ENCODE measurements at places on chromosomes 3 and 15.
A peak's percentile ranks its signal among the peaks of the same experiment; 100 is the strongest.

GRCh38 chr3:125148836-125149235 lies 63.7 kb downstream of the SLC12A8 start:
- DNase-seq: no peak

- DNase-seq: no peak
These were observed 31.3 kb upstream of the BCL2A1 start for GRCh38 chr15:80002267-80002666.

- DNase-seq: peak; percentile 56
These were observed at the start of gene ARMC8 for GRCh38 chr3:138187296-138188012. ARMC8 (plus strand) TSS chr3:138187301; CDS start chr3:138187555, 254 bp downstream.

- DNase-seq: no peak
These were observed 13.4 kb upstream of the GHSR start for GRCh38 chr3:172461530-172462138.

DNA sequence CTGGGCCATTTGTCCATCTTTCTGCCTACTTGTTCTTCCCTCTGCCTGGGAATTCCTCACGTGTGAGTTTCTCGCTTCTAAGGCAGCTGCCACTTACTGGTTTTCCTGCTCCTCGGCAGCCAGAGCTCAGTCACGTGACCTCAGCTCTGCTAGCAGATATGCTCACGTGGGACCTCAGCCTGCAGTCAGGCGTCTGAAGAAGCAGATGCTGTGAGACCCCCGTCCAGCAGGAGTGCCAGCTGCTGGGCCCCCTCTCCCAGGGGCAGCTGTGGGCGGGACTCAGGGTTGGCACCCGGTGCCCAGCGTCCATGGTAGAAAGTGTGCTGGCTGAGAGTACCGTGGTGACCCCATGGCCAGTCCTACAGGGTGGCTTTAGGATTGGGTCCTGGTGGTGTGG lies 161.3 kb upstream of the TLE3 start:
- DNase-seq: no peak

GRCh38 chr3:62605413-62606068 lies 232.2 kb upstream of the FEZF2 start:
- no peak for DNase-seq

GRCh38 chr15:90823455-90823974 lies 44.9 kb upstream of the FURIN start:
- DNase-seq: no peak

DNA sequence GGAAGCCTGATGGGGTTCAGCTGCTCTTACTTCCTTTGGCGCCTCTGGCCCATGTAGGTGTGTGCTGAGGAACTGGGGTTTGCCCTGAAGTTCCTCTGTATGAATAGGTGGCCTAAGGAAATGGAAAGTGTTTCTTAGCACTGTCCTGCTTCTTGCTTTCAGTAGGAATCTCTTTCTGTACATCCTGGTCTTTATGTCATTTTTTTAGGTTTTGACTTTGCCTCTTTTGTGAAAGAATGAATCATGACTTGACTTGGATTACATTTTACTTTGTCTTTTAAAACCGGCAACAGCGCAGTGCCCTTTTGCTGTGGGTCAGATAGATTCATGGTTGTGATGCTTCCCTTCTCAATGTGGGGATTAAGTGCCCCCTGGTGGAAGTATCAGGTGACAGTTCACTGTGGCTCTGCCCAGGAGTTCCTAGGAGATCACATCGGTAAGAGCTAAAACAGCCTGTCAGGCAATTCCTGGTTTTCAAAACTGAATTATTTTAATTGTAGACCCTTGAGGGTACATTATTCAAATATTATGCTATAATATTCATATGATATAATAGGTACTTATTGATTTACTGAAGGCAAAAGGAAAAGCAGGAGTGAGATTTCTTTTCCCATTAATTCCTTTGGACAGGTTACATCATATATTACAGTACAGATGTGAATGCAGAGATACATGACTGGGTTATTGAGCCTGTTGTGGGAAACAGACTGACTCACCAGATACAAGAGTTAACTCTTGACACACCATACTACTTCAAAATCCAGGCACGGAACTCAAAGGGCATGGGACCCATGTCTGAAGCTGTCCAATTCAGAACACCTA lies 95.4 kb downstream of the HCN4 start:
- DNase-seq: peak; percentile 63

DNA sequence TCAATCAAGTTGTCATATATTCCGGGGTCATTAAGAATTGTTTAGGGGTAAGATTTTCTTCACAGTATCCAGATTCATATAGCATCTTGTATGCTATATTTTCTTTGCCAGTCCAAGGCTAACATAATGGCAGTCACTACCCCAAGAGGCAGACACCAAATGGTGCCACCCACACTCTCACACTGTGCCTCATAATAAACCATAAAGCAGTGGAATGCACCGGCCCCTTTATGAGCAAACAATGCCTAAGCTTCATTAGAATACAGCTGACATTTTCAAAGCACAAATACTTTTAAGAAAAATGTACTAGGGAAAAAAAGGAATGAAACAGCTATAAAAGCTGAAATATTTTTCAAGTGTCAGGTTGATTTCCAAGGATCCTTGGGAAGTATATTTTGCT lies 121.6 kb downstream of the TFDP2 start:
- peak; percentile 63 for DNase-seq

GRCh38 chr15:90988296-90988695 lies 6.0 kb downstream of the PRC1 start:
- DNase-seq: no peak

- DNase-seq: no peak
These were observed 11.8 kb upstream of the PLXND1 start for GRCh38 chr3:129618186-129618820.

GRCh38 chr3:156548041-156548687 lies 6.8 kb downstream of the SSR3 start:
- no peak for DNase-seq

DNA sequence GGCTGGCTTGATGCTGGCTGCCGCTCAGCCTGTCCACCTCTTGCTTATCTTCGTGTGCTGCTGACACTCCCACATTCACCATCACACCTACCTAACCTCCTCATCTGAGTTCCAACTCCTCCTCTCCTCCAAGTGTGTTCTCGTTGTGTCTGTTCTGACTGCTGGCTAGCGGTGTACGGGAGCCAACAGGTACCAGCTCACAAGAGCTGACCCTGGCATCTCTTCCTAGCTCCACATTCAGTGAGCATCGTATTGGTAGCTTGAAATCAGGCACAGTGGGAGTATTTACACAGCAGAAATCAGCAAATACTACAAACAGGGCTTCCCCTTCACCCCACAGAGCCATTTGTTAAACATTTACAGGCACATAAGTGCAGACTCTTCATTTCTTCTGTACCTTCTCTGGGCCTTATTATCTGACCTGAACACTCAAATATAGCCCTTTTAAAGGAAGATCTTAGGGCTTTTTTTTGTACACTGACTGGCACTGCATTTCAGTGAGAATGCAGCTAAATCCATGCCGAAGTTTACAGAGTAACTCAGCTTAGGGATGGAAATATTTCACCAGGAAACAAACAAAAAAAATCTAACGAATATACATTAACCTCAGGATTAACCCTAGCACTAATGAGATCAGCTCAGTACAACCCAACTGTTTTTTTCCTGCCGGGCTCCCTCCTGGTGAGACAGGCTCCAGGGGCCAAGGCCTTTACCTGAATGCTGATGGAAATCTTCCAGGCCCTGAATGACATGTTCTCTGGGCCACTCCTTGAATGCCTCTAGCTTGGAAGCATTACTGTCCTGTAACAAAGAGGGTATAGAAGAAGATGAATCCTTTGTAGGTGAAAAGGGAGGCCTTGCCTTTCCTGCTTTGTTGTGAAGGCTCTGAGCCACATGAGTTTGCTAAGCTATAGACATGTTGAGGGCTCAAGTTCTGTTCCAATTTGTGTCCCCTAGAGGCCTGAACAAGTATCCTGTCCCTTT lies 150.5 kb upstream of the LPP start:
- peak; percentile 49 for DNase-seq

- DNase-seq: no peak
These were observed 149.5 kb downstream of the RYR3 start for GRCh38 chr15:33460166-33460805.

GRCh38 chr15:76756381-76756780 lies 148.8 kb downstream of the SCAPER start:
- DNase-seq: no peak

GRCh38 chr3:56133423-56133822 lies 334.8 kb downstream of the ERC2 start:
- DNase-seq: no peak

GRCh38 chr15:59453474-59454215 lies 15.7 kb downstream of the FAM81A start:
- no peak for DNase-seq

GRCh38 chr3:150925751-150926201 lies 20.5 kb upstream of the MINDY4B start:
- peak; percentile 78 for DNase-seq

DNA sequence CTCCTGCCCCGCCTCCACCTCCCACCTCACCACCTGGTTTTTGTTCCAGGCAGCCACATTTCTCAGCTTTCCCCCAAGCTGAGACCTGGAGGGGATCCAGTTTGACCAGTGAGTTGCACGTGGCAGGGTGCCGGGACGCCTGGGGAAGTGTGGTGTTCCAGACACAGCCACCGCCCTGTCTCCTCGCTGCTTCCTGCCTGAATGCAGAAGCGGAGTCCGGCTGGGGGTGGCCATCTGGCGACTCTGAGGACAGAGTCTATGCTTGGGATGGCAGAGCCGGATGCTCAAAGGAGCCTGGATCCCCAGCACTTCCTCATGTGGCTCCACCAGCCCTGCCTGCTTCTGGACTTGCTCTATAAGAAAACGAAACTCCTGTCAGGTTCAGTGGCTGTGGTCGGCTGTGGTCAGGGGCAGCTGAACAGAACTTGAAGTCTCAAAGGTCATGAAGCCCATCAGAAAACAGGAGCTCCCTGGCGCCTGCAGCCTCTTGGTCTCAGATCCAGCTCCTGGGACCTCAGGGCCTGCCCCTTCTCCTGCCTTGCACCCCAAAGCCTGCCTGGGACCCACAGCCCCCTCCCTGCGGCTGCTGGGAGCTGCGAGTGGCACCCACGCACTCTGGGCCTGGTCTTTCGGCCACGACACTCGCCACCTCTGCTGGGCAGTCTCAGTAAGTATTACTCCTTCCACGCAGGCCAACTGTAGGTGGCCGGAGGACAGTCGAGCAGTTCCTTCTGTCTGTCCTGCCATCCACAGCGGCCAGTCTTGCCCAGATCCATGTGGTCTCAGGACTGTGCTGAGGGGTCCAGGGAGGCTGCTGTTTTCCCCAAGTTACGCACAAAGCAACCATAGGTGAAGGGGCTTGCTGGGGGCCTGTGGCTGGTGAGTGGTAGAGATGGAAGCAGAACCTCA lies 112.8 kb upstream of the MEF2A start:
- DNase-seq: no peak

- DNase-seq: no peak
These were observed 118.1 kb upstream of the MEIS2 start for GRCh38 chr15:37218351-37218916.

- no peak for DNase-seq
These were observed 30.4 kb upstream of the THUMPD3 start for GRCh38 chr3:9332250-9333030.

GRCh38 chr3:177693616-177694264 lies 496.5 kb upstream of the TBL1XR1 start:
- DNase-seq: peak; percentile 59

GRCh38 chr3:43180027-43180426 lies 74.1 kb upstream of the POMGNT2 start:
- no peak for DNase-seq

GRCh38 chr3:55636300-55637195 lies 149.4 kb upstream of the WNT5A start:
- no peak for DNase-seq

DNA sequence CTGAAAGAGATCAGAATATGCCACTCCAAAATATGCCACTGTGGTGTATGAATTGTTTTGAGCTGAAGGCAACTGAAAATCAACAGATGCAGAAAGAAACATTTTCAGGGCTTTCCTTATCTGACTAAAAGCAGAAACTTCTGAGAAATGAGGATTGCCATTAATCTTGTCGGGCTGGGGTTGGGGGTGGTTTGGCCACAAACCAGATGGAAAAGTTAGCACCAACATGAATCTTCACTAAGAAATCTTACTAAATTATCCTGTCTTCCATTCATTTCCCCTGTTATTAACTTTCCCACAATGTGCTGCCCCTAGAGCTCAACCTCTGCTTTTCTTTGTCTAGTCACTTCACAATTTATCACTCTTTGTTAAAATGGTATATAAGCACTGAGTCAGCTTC lies 229.9 kb upstream of the GADL1 start:
- no peak for DNase-seq

DNA sequence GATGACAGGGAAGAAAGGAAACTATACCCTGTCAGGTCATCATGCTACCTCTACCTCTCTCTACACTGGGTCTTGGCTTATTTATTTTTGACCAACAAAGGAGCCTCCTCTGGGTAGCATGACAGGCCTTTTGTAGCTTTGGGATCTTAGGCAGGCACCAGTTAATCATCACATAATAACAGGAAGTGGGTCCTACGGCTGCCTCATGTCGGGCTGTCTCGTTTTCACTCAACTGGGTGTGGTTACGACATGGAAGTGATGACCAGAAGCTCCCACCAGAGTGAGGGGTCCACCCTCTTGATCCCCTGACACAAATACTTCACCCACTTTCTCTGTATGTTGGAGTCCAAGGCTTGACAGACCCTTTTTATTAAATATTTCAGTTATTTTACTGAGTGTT lies 105.3 kb downstream of the CD47 start:
- no peak for DNase-seq

DNA sequence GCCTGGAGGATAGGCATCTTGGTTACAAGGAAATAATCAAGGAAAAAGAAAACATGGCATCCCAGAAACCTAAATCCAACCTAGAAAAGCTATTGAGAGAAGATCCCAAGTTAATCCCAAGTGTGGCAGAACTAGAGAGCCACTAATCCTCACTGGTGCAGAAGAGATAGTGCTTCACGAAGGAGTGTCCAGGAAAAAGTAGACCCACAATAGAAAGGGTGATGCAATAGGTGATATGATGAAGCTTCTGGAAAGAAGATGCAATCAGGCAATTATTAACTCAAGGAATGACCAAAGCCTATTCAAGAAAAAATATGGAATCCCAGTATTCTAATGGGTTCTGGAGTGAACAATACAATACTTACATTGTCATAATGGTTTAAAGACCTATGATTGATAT lies 95.2 kb downstream of the AQP9 start:
- no peak for DNase-seq

- DNase-seq: no peak
These were observed 164.1 kb upstream of the LRRFIP2 start for GRCh38 chr3:37338500-37338899.

DNA sequence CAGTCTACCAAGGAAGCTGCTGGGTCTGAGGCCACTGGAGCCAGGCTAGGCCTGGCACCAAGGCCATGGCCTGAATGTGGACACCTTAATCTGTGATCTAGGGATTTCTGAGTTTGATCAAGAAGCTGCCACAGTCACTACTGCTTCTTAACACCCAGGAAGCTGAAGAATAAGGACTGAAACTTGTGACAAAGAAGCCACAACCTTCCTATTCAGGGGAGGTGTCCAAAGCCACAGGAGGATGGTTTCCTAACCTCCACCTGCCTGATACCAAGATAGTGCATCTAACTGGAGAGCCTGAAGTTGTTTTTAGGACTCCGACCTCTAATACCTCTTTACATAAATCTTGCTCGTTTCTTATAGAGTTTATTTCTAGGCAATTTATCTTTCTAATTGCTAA lies 5.5 kb upstream of the ANO10 start:
- DNase-seq: no peak

- DNase-seq: no peak
These were observed 70.5 kb upstream of the GOLGA6B start for GRCh38 chr15:72584006-72584405.

GRCh38 chr3:9185701-9186100 lies 63.7 kb downstream of the SRGAP3 start:
- DNase-seq: no peak

Data from NCI-H2081 (cell line).